ENCODE measurements at places on chromosomes 3 and 15.

DNA sequence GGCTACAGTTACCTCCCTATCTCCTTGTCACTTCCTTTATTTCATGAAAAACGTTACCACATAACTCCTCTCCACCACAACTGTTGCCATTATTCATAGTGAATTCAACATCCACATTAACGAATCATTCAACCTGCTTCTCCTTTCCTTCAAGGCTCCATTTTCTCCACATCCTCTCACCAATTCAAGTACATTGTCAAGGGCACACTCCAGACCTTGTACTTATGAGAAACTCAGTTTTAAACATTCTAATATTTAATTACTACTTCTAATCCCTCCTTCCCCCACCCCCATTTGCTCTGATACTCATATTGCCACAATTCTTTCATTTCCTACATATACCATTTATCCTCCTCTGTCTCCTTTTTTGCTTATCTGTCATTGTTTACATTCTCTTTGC lies 871.2 kb downstream of the TUSC7 start:
- DNase-seq, result no peak

- DNase-seq, result no peak
Measured at GRCh38 chr3:167772992-167773391, 37.5 kb downstream of the SERPINI1 start.

GRCh38 chr3:108343491-108343890 lies 47.1 kb downstream of the HHLA2 start:
- no peak for DNase-seq

- DNase-seq, result no peak
Measured at GRCh38 chr3:126999383-126999782, 16.5 kb downstream of the PLXNA1 start.

GRCh38 chr15:64187396-64188191 lies 24.8 kb upstream of the PPIB start:
- no peak for DNase-seq

DNA sequence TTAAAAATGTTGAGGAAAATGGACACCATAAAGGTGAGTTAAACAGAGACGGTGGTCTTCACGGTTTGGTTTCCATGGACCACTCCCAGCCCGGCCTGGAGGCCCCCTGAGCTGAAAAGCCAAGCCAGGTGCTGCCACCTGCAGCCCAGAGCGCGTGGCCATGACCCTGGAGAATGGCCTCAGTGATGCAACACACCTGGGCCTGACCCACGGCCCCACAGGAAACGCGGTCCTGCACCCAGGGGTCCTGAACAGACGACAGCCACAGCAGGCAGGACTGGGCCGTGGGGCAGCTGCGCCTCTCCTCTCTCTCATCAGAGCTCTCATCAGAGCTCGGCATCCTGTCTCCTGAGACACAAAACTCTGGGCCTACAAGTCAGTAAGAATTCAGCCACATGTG lies 64.1 kb downstream of the NIPA2 start:
- peak; percentile 70 for DNase-seq

- no peak for DNase-seq
Measured at GRCh38 chr15:48996276-48996675, 32.6 kb upstream of the SHC4 start.

- peak; percentile 35 for DNase-seq
Measured at GRCh38 chr3:198107840-198108734, 148.1 kb downstream of the LMLN start.

DNA sequence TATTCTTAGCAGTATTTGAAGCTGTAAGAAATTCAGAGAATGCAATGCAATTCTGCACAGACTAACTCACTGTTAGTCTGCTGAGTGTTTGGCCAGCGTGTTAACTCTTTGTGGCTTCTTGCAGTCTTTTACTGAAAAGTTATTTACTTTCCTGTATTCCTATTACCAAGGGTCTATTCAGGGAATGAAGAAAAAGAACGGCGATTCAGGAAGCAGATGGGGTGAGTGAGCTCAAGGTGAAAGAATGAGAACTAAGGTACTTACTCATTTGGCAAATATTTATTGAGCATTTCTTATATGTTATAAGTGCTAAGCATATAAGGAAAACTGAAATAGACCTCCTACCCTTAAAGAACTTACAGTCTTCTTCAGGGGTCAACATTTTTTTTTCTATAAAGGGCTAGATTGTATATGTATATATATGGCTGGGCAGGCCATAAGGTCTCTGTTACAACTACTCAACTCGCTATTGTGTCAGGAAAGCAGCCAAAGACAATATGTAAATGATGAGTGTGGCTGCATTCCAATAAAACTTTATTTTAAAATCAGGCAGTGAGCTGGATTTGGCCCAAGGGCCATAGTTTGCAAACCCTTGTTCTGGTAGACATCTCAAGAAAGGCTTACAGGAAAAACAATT lies 271.9 kb upstream of the GADL1 start:
- DNase-seq, result no peak

GRCh38 chr3:136818191-136818768 lies 646 bp upstream of the SLC35G2 start:
- DNase-seq, result peak; percentile 70

GRCh38 chr15:41983221-41983620 lies 10.9 kb upstream of the EHD4 start:
- DNase-seq, result peak; percentile 41

- no peak for DNase-seq
Measured at GRCh38 chr15:63347074-63347857, 34.4 kb downstream of the CA12 start.

DNA sequence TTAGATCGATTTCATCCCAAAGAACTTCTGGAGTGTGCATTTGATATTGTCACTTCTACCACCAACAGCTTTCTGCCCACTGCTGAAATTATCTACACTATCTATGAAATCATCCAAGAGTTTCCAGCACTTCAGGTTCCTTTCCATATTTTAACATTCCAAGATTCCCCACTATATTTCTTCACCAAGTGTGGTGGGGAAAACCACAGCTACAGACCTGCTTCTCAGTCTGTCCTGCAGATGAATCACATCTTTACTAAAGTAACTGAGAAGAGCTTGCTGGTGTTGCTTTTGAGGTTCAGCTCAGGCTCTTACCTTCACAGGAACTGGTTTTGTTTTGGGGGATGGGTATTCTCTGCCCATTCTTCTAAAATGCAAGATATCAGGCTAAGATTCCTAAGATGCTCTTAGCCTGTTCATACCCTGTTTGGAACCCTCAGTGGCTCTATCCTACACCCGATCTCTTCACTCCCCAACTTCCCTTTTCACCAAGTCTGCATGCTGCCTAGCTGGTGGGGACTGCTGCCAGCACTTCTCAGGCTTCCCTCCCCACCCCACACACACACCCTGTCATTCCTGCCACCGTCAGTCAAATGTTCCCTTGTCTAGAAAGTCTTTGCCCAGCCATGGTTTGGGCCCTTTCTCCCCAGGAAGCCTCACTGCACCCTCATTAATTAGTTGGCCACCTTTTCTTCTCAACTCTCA lies 30.8 kb downstream of the SRP14 start:
- DNase-seq, result no peak

GRCh38 chr3:13501521-13501920 lies 21.4 kb downstream of the HDAC11 start:
- DNase-seq, result no peak

- DNase-seq, result no peak
Measured at GRCh38 chr15:51119120-51119519, 24.4 kb upstream of the TNFAIP8L3 start.

GRCh38 chr15:95470997-95471689 lies 859.4 kb upstream of the NR2F2 start:
- no peak for DNase-seq

GRCh38 chr15:37057256-37057655 lies 43.1 kb downstream of the MEIS2 start:
- DNase-seq, result no peak

- DNase-seq, result no peak
Measured at GRCh38 chr15:26433818-26434217, 339.0 kb downstream of the GABRB3 start.

- DNase-seq, result peak; percentile 33
Measured at GRCh38 chr3:61299343-61300005, 48.2 kb upstream of the FHIT start.

GRCh38 chr3:175495331-175495730 lies 636.2 kb downstream of the NAALADL2 start:
- DNase-seq, result no peak

DNA sequence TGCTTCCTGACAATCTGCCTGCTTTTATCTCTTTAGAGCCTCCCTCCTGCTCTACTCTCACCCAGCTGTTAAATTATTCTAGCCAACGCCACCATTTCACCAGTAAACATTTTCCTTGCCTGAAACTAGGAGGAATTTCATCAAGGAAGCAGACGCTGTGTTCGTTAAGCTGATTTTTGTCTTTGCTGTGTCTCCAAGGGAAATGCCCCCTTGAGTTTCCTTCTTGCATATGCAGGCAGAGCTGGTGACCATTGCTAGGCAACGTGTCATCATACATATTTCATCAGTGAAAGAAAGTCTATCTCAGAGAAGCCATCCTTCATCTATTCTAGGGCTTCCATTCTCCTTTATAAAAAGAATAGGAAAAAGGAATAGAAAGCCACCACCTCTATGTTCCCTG lies 87.0 kb upstream of the ST8SIA2 start:
- peak; percentile 40 for DNase-seq

GRCh38 chr3:156395961-156396710 lies 158.8 kb downstream of the SSR3 start:
- DNase-seq, result no peak

GRCh38 chr15:69161878-69162213 lies 1.4 kb downstream of the GLCE start:
- no peak for DNase-seq

All from iPS-NIHi11 (cell line).